Hindlimb muscle (tissue), 1 donor: ENCODE measurements at places on chromosomes 7 and 10.

DNA sequence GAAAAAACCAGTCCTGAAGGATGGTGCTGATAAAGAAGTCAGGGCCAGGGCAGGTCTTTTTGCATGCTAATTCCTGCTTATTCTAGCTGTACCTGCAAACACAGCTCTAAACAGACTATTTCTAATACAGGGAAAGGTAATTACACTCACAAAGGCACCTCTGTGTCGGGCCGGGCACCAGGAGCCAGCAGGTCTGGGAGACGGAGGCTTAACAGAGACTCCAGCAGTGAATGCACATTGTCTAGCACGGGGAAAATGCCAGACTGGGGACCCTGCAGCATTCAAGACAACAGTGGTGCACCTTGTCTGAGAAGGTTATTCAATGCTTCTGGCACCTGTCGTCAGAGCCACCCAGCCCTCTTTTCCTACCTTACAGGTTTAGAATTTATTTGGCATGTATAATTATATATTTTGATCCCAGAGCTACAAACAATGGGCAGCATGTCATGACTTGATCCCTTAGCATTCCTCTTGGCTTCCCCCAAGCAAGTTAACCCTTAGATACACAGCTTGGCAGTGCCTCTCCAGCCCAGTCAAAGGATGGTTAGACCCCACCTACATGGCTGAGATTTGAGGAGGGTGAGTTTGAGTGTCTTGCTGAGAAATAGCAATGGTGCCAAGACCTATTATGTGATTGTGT lies 185.2 kb downstream of the SLC25A13 start:
- no peak for DNase-seq

GRCh38 chr7:106074257-106074656 lies 37.9 kb downstream of the SYPL1 start:
- DNase-seq = no peak

DNA sequence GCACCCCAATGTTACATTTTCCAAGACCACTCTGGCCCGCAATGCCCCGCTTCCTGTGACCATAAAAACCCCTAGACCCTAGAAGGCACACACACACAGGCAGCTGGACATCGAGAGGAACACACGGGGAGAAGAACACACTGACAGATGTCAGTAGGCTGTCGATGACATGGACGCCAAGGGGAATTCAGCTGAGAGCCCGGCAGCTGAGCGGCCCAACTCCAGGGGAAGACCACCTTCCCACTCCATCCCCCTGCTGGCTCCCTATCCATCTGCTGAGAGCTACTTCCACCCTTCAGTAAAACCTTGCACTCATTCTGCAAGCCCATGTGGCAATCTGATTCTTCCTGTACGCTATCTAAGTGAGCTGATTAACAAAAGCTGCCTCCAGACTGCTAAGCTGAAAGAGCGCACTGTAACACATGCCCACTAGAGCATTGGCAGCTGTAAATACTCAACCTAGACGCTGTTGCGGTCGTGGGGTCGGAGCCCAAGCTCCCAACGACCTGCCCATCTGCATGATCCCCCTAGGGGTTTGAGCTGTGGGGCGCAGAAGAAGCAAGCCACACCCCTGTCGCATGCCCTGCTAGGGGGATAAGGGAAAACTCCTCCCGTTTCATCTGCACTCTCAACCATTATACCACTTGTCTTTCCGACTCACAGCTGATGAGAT lies 843.6 kb upstream of the POT1 start:
- DNase-seq = no peak

GRCh38 chr7:91375378-91375777 lies 111.1 kb downstream of the FZD1 start:
- no peak for DNase-seq

DNA sequence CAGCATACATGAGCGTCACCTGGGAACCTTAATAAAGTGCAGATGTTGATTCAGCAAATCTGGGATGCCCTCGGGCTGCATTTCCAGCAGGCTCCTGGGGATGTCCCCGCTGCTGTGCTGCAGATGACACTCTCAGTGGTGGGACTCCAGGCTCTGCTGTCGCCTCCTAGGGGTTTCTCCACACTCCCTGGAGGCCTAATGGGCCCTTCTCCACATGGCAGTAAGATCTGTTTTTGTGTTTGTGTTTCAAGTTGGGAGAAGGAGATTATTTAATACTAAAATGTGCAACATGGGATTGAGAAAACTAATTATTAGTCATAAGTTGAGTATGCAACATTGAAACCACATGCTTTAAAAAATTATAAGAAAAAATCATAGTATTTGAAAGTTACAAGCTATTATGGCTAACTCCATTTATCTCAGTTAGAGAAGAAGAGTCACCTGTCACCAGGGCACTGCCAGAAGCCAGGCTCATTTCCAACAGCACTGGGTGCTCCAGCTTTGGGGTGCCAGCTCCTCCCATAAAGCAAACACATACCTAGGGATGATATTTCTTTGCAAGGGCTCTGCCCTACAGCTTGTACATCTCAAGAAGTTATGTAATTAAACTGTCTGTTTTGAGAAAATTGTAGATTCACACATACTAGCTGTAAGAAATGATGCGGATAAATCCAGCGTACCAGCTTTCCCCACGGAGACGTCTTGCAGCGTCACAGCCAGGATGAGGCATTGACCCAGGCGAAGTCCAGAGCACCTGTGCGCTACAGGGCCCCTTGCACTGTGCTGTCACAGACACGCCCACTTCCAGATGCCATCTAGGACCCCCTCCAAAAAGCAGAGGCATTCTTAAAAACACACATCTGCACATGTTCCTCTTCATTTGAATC lies 106.4 kb downstream of the EGFR start:
- no peak for DNase-seq

DNA sequence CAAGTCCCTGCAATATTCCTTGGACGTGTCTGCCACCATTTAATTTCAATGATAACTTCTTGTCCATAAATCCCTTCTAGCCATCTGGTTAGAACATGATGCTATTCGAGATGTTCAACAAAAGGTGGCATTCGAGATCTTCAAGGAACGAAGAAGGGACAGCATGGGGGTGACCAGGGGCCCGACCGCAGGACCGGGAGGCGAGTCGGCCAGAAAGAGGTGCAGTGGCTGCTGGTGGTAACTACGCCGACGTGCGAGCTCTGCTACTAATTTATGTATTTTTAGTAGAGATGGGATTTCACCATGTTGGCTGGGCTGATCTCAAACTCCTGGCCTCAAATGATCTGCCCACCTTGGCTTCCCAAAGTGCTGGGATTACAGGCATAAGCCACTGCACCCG lies 4.7 kb downstream of the OPTN start:
- no peak for DNase-seq

DNA sequence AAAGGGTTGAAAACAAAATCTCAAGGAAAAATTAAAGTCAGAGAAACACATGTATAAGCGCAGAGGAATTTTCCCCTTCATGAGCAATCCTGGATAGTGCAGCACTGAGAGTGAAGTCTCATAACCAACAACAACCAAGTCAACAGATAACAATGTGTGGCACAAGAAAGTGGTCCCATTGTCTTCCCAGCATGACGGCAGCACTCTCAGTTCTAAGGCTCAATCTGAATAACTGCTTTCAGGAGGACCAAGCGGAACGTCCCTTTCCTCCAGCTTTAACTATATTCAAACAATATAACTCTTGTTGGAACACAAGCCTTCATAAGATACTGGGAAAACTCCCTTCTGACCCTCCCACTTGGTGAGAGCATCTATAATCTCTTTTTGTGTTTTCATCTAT lies 137.9 kb downstream of the RAPGEF5 start:
- no peak for DNase-seq

DNA sequence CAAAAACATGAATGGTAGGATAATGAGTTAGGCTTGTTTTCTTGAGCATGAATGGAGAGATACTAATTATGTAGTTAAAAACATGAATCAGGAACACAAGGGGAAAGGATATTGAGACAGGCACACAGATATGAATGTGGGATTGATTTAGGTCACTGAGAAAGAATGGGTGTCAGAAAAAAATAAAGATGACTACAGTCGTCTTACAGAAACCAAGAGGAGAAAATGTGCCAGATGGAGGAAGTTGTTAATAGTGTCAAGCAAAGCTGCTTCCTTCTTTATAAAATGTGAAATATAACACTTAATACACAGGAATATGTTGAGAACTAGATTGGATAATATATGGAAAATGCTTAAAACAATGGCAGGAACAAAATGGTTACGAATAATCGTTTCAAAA lies 173.3 kb upstream of the BET1 start:
- no peak for DNase-seq

DNA sequence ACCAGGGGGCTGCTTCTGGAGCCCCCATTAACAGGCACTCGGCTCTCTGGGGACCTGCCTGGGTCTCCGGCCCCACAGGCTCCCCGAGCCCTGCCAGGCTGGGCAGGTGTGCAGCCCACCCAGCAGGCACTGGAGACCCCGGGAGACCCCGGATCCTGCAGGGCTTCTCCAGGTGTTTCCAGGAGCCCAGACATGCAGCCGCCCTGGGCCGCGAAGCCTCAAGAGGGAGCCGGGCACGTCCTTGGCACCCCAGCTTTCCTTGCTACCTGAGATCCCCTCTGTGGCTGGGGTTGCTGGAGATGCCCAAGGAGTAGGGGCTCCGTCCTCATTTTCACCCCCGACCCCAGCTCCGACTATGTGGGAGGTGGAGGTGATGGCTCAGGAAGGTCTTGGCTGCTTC lies 7.7 kb upstream of the AMZ1 start:
- no peak for DNase-seq

- no peak for DNase-seq
Measured at GRCh38 chr10:86364491-86365345, 1.9 kb downstream of the GRID1 start.

DNA sequence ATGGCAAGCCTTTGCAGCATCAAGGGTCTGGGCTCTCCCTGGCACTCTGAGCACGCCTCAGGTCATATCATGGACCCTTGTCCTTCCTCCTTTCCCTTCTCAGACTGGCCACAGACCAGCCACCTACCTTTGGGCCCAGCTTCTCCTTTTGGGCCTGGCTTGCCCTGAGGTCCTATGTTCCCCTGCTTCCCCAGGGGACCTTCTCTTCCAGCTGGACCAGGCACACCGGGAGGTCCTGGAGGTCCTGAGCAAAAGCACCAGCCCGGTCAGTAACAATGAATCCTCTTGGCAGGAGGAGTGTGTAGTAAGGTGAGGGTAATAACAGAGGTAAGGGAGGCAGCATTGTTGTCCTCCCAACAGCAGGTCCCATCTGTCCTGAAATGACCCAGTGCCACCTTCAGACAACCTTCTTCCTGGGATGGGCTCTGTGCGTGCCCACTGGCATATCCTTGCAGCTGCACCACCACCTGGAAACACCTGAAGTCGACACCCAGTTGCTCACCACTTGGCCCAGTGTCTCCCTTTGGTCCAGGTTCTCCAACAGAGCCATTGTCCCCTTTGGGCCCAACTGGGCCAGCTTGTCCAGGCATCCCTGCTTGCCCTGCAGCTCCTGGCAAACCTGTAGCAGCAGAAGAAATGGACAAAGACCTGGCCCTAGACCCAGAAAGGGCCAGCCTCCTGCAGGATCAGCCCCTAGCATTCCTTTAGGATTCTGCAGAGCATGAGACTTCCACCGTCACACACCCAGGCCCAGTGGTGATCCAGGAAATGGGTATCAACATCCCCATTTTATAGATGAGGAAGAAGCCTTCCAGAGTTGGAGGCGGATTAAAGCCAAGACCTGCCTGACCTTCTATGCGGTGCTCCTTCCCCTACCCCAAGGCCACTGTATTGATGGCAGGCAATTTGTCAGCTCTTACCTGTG lies 6.4 kb downstream of the SFTPD start:
- no peak for DNase-seq

DNA sequence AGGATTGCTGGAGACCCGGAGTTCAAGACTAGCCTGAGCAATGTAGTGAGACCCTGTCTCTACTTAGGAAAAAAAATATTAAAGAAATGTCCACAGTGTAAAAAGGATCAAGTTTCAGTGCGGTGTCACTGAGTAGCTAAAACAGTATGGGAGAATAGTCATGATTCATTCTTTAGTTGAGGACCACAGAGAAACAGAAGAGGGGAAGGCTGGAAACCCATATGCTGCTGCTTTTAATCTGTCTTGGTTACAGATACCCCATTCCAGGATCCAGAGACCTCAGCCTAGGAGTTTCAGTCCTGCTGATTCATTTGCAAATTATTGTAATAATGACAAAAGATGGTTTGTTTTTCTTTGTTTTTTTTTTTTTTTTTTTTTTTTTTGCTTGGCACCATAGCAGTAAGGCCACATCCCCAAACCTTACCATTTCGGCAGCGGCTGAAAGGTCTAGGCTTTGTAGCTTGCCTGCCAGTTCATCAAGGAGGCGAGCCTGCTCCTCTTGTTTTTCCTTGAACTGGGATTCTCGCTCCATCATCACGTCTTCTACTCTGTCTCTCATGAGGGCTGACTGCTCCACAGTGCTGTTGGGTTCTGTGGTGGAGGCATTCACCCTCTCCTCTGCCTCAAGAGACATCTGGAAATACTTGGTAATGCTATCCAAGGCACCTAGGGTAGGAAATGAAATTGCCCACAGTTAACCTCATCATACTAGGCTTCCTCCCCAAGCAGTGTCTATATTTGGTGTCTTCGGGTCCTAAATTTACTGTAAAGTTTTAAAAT lies 44.2 kb downstream of the DLD start:
- DNase-seq = no peak

GRCh38 chr10:31146491-31147209 lies 115.0 kb upstream of the ZNF438 start:
- peak; percentile 87 for DNase-seq

GRCh38 chr10:6211671-6212635 lies 9.2 kb downstream of the PFKFB3 start:
- no peak for DNase-seq

- no peak for DNase-seq
Measured at GRCh38 chr10:126702181-126702580, 31.7 kb upstream of the C10orf90 start.

DNA sequence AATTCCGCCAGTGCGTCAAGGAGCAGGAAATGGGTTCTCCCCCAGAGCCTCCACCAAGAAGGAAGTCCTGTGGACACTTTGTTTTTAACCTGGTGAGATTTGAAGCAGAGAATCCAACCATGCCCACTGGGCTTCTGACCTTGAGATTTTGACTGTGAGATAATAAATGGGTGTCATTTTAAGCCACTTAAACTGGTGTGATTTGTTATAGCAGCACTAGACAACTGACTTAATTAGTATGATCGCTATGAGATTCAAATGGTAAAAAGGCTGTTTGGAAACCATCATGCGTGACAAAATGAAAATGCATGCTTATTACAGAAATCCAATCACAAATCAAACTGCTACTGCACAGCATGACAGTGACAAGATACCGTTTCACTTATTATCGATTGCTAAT lies 98.0 kb downstream of the ADAM12 start:
- no peak for DNase-seq

GRCh38 chr7:15123901-15124300 lies 221.3 kb upstream of the DGKB start:
- no peak for DNase-seq
